GDM1 (cell line): ENCODE measurements at places on chromosomes 4 and X.

- DNase-seq: no peak
These were observed 187.9 kb downstream of the CHM start for GRCh38 chrX:85859426-85859825.

GRCh38 chrX:153824348-153824747, 6.0 kb downstream of the PDZD4 start:
- no peak for DNase-seq

GRCh38 chr4:109655396-109655795, 47.8 kb downstream of the CASP6 start:
- DNase-seq: no peak

GRCh38 chr4:118947095-118947494, 58.4 kb downstream of the SYNPO2 start:
- no peak for DNase-seq

DNA sequence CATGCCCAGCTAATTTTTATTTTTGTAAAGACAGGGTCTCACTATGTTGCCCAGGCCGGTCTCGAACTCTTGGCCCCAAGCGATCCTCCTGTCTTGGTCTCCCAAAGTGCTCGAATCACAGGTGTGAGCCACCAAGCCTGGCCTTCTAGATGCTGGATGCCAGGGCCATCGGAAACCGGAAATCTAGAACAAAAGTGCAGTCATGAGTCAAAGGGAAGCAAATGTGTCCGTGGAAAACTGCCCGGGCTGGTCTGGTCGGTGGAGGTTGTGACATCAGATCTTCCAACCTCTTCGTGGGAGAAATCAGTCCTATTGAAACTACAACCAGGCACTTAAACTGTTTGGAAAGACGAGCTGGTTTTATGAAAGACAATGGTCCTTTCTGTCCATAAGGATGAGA, 92.3 kb upstream of the SHOX start:
- DNase-seq: no peak

DNA sequence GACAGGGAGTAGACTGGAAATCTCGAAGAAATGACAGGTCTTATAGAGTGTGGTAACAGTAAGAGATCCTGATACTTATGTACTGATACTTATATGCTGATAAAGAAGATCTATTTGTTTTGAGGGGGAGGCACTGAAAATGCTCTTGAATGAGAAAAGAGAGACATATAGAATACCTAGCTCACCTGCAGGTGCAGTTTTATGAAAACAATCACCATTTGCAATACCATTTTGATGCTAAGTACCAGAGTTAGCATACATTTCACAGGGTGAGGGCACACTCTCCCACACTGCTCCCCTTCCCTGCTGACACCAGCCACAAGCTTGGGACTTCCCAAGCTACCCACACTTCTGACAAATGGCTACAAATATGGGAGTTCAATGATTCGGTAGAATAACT, 1490.1 kb upstream of the IGFBP7 start:
- no peak for DNase-seq
